Glomerular endothelial cell (primary cell): ENCODE measurements at places on chromosomes 12 and 14. TPM values are rescaled to one million over a fixed set of nuclear protein-coding genes. Genes with fewer than 3 reads are reported as not detected.

The CEP170B gene
- total RNA-seq: 27.5 and 37.0 TPM in 2 replicates

The SERPINA9 gene
- not detected in 2 replicates for total RNA-seq

The CLEC2A gene
- not detected in 2 replicates for total RNA-seq

The TEX22 gene
- total RNA-seq: 0.15 and 0.18 TPM in 2 replicates

The MGP gene
- total RNA-seq: 2.6 and 9.1 TPM in 2 replicates

The AGAP2 gene
- total RNA-seq: 0.47 TPM in 1 of 2 replicates, not detected in the other

The WNT1 gene
- total RNA-seq: not detected in 2 replicates
